ENCODE measurements at places on chromosomes 11 and 22. TPM values are rescaled to one million over a fixed set of nuclear protein-coding genes. Genes with fewer than 3 reads are reported as not detected.
A peak's percentile ranks its signal among the peaks of the same experiment; 100 is the strongest.

The MRGPRX3 gene
- 0.78 TPM for total RNA-seq

The NPAS4 gene
- 4.2 TPM for total RNA-seq

The ME3 gene
- 62.4 TPM for total RNA-seq

The HOATZ gene
- not detected for total RNA-seq

GRCh38 chr11:65471447-65471891 lies 27.4 kb upstream of the MALAT1 start:
- peak; percentile 56 for DNase-seq

The CCDC87 gene
- total RNA-seq: 0.68 TPM

DNA sequence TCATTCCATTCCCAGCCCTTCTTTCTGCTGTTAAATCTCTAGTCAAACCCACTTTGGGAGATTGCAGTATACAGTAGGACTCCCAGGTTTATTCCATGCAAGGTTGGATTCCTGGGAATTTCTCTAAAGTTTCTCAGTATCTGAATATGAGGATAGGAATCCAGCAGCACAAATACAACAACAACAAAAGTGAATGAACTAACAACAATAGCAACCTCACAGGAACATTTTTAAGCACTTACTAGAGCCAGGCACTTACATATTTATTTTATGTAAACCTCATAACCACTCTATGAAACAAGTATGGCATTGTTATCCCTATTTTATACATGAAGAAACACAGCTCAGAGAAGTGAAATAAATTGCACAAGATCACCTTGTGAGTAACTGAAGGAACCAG lies 1.9 kb downstream of the MMP7 start:
- DNase-seq: no peak

The TMA7B gene
- total RNA-seq: 4.6 TPM

GRCh38 chr22:18024276-18024939 lies at the start of gene MICAL3:
TSS of gene MICAL3 (minus strand) at chr22:18024561. CDS start at chr22:17906812, 117,749 bp downstream.
- DNase-seq: no peak

GRCh38 chr11:24344222-24344621 lies 152.6 kb upstream of the LUZP2 start:
- DNase-seq: no peak

DNA sequence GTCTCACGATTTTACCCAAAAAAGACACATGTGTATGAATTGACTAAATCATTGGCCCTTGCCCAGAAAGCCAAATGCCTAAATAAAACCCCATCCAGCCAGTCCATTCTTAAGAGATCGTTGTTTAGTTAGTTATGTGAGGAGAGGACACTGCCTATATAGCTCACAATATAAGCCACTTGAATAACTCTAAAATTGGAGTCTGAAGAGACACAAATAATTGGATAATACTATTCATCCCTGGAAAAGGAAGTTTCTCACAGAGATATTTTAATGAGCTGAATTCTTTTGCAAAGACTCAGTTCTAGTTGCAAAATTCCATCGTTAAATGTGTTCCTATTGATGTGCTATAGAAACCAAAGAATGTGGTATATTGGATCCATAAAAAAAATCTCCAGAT lies 176.7 kb downstream of the SOX6 start:
- no peak for DNase-seq

DNA sequence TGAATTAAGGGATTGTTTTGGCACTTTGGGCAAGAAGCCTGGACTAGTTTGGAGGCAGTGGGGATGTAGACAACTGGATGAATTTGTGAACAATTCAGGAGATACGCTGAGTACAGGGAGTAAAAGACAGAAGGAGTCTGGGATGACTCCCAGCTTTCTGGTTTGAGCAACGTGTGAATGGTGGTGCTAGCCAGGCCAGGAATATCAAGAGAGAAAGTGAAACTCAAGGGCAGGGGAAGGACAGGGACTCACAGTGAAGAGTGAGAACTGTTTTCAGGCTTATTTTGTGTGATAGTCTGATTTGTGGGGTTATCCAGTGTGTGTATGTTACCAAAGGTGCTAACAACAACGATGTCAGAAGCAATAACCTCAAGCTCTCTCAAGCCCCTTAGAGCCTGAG lies 15.9 kb downstream of the CHRM1 start:
- DNase-seq: no peak

DNA sequence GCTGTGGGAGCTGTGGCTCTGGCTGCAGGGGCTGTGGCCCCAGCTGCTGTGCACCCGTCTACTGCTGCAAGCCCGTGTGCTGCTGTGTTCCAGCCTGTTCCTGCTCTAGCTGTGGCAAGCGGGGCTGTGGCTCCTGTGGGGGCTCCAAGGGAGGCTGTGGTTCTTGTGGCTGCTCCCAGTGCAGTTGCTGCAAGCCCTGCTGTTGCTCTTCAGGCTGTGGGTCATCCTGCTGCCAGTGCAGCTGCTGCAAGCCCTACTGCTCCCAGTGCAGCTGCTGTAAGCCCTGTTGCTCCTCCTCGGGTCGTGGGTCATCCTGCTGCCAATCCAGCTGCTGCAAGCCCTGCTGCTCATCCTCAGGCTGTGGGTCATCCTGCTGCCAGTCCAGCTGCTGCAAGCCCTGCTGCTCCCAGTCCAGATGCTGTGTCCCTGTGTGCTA lies 514 bp downstream of the KRTAP5-9 start:
- no peak for DNase-seq

- DNase-seq: no peak
Measured at GRCh38 chr11:132047167-132047566, 676.8 kb downstream of the NTM start.

- DNase-seq: no peak
Measured at GRCh38 chr11:7574491-7575130, 60.8 kb downstream of the PPFIBP2 start.

DNA sequence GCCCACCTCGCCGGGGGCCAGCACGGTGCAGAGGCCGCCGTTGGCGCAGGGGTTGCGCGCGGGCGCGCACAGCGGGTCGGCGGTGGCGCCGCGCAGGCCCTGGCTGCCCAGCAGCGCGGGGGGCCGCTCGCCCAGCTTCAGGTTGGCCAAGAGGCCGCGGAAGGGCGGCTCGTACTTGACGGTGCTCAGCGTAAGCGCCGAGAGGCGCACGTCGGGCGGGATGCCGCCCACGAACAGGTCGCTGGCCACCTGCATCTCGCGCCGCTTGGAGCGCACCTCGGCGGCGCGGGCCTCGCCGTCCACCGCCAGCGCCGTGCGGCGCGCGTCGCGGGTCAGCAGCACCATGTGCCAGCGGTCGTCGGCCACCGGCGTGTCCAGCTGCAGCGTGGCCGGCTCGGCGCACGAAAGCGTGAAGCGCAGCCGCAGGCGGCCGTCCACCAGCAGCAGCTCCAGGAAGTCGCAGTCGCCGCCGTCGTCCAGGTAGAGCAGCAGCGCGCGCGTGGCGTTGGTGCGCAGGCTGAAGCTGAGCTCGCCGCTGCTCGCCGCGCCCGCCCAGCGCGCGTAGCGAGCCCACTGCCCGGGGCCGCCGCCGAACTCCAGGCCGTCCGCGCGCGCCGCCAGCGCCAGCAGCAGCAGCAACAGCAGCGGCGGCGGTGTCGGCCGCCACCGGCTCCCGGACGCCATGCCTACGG lies 9.8 kb downstream of the NRXN2 start:
- DNase-seq: no peak

GRCh38 chr11:8384199-8384821 lies 120.6 kb upstream of the LMO1 start:
- DNase-seq: no peak

Measured in thoracic aorta (tissue), 2 donors.